ENCODE measurements at places on chromosomes 2 and 18.

- no peak for DNase-seq
These were observed 1100.8 kb downstream of the CNTNAP5 start for GRCh38 chr2:125125902-125126301.

DNA sequence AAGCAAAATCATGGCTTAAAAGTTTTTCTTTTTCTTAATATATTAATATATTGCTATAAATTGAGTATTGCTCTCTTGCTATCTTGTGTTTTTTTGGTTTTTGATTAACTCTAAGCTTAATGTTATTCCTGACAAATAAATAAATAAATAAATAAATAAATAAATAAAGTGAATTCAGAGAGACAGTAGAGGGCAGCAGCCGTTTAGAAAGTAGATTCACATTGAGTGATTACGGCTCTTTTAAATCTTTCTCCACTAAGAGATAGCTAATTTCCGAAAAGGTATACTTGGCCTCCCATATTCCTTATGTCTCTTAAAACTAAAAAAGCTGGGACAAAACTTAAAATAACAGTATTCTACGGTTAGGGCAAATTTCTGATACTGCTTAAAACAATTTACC is 34.3 kb downstream of the MSH2 start:
- DNase-seq, result peak; percentile 77

GRCh38 chr2:21228041-21228895 is 104.5 kb downstream of the TDRD15 start:
- no peak for DNase-seq

GRCh38 chr2:20203521-20204225 is 21.3 kb downstream of the SDC1 start:
- DNase-seq, result no peak

DNA sequence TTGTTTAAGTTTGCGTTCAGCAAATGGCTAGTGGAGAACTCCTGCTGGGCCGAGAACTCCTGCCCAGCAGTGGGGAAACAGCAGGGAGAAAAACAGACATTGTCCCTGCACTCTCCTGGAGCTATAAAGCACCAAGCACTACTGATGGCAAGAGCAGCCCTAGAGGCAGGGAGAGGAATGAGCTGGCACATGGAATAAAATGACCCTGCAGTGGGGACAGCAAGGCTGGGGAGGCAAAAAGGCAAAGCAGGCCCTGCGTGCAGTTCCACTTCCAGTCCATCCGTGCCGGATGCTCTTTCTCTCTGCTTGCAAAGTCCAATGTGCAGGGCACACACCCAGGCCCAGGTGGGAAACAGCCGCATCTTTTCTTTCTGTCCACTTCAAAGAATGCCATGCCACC is 415.5 kb downstream of the LRATD1 start:
- no peak for DNase-seq

GRCh38 chr2:790634-791245 is 113.5 kb upstream of the TMEM18 start:
- no peak for DNase-seq

DNA sequence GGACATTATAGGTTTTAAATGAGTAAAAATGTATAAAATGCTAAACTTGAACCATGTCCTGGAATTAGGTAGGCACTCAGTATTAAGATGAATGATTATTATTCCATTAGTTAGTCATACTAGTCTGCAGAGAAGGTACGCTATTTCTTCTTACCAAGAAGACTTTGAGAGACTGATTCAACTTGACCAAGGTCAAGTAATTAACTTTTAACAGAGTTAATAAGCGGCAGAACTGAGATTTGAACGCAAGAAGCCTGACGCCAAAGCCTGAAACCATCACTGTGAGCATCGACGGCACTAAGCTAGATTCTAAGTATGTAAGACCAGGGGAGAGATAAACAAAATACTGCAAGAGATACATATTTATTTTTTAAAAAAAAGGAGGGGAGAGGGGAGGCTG is 2.6 kb downstream of the EVA1A start:
- DNase-seq, result no peak

DNA sequence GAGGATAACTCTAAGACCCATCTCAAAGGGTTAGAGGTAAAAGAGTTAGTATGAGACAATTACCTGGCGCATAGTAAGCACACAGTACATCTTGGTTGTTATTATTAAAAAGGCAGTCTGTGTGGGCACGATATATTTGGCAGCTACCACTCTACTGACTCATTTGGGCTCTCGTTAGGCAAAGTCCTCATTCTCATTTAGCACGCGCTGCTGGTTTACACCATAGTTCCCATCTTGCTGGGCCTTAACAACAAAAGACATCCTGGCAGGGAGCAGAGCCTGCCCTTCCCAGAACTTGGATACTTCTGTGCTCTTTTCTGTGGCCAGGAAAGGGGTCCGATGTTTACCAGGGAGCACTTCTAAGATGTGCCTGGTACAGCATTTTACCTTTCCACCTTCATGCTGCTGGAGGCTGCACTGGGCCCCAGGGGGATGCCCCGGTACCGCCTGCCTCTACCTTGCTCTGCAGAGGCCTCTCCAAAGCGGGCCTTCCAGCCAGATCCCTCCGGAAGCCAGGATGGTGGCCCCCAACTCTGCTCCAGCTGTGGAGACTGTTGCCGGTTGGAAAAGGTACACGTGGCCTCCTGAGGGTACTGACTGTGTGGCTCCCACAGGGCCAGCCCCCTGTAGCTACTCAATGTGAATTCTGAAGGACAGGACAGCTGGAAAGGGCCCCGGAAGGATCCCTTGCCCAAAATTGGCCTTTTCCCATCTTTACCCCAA is 15.0 kb downstream of the GLI2 start:
- DNase-seq, result no peak

GRCh38 chr18:61922435-61922834 is 29.6 kb upstream of the RNF152 start:
- no peak for DNase-seq

DNA sequence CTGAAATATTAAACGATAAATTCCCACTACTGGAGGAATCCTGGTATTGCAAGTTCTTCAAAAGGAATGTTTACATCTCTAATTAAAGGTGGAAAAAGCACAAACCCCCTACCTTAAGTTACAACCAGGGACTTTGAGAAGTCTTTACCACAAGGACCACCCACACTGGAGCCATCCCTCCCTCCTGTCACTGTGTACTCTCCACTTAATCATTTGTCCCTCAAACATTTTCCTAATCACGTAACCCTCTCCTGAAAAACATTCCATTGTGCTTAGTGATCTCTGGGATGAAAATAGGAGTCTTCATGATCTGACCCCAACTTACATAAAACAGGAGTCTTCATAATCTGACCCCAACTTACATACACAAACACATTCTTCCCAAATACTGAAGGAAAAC is 85.7 kb downstream of the SUCLG1 start:
- DNase-seq, result no peak

GRCh38 chr2:708667-709066 is 31.5 kb upstream of the TMEM18 start:
- DNase-seq, result no peak

DNA sequence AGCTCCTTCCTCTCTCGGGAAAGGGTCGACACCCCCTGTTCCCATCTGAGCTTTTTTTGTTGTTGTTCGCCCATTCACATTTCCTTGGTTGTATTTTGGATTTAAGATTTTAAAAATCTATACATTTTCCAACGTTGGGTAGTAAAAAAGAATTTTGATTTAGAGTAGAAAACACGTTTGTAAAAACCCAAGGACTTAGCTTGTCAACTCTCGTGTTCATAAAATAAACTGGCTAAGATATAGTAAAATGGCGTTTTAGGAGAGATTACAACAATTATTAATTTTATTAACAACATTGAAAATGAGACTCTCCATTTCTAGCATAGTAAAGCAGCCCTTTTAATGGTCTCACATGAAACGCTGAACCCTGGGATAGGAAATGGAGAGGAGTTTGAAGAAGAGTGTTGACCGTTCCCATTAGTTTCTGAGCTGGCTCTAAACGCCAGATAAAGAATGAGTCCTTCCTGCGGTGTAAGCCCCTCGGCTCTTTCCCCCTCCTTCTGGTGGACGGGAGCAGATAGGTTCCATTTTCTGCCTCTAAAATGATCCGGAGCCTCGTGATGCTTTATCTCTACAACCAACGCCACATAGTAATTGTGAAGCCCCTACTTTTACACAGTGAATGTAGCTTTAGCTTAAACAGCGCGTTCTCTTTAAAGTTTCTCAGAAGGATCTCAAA is 24.0 kb upstream of the ZNF516 start:
- DNase-seq, result no peak

GRCh38 chr18:9771977-9772660 is 64.0 kb downstream of the RAB31 start:
- no peak for DNase-seq

GRCh38 chr2:106579750-106580197 is 92.6 kb downstream of the CD8B2 start:
- no peak for DNase-seq

- no peak for DNase-seq
These were observed 18.7 kb upstream of the ADAM17 start for GRCh38 chr2:9574331-9574730.

DNA sequence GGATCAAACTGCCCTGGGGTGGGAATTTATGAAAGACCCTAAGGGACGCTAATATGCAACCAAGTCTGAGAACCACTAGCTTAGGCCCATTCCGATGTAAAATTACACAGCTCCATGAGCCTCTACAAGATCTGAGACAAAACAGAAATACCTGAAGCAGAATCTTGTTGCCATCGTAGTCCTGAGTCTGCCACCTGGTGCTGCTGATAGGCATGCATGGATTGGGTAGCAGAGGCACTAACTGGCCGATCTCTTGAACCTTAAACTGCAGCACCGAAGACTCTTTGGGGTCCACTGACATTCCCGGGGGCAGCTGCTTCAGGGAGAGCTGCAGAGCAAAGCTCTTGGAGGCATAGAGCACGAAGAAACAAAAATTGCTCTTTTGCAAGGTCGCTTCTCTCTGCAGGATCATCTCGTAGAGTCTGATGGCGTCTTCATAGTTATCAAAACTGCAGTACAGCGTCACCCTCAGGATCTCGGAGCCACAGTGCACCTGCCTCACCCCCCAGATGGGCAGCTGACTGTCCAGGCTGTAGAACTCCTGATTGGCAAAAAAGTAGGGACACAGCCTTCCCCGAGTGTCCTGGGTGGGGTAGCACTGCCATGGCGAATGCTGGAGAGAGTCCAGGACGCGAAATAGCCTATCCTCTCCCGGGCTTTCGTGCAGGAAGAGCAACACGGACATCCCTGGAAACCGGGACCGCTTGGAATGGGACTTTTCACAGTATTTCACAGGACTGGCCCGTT is 848 bp downstream of the FAM124B start:
- no peak for DNase-seq

DNA sequence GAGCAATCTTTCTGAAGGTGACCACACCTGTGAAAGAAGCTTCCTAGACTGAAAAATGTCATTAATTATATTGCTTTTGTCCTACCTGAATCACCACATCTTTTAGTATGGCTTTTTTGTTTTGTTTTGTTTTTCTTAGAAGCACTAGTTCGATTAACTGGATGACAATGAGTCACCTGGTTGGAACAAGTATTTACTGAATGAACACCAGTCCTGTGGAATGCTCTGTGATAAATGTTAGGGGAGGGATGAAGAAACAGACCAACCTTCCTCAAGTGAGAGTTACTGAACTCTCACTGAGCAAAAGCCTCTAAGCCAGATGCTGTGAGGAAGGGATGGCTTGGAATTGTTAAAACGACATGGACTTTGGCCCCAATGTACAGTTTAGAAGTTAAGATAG is 26.8 kb upstream of the DCC start:
- no peak for DNase-seq

DNA sequence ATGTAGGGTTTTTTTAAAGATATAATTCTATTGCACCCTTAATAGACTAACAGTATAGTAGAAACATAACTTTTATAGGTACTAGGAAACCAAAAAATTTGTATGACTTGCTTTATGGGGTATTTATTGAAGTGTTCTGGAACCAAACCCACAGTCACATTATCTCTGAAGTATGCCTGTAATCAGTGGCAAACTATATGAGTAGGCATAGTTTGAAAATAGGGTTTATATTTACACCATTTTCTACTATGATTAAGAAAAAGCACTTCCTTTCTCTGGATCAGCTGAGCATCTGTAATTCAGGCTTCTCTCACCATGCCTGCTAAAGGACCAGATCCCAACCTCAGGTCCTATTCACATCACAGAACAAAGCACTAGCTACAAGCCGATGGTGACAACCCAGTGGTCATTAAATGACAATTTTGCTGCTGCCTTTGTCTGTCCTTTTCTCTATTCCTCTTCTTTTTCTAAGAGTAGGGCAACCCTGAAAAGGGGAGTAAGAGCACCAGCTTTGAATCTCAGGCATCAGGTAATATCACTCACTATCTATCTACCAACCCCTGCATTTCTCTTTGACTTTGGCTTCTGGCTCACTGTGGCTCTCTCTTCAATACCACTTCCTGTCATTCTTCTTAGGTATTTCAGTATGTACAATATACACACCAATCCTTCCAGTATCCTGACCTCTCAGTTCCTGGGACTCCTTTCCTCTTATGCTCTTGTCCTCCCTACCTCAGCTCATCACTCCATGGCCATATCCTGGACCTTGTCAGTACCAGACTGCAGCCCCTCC is 14.4 kb downstream of the NEMP2 start:
- DNase-seq, result no peak

DNA sequence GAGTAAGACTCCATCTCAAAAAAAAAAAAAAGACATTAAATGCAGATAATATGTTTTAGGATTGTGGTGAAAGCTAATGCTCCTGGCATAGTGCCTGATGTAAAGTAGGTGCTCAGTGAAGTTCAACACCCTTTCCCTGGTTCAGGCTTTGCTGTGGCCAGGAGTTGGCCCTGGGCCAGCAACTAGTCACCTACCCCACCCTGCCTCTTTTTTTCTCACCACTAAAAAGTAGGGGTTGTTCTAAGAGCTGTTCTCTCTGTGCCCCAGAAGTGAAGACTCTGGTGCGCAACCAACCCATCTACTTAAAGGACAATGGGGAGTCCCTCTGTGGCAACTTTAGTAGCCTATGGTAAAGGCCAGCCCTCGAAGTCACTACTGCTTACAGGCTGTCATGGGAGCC is 75.9 kb downstream of the DNMT3A start:
- no peak for DNase-seq

- peak; percentile 82 for DNase-seq
These were observed 170.5 kb downstream of the TGIF1 start for GRCh38 chr18:3620146-3621119.

GRCh38 chr18:53749766-53750165 is 474.7 kb downstream of the MBD2 start:
- no peak for DNase-seq

DNA sequence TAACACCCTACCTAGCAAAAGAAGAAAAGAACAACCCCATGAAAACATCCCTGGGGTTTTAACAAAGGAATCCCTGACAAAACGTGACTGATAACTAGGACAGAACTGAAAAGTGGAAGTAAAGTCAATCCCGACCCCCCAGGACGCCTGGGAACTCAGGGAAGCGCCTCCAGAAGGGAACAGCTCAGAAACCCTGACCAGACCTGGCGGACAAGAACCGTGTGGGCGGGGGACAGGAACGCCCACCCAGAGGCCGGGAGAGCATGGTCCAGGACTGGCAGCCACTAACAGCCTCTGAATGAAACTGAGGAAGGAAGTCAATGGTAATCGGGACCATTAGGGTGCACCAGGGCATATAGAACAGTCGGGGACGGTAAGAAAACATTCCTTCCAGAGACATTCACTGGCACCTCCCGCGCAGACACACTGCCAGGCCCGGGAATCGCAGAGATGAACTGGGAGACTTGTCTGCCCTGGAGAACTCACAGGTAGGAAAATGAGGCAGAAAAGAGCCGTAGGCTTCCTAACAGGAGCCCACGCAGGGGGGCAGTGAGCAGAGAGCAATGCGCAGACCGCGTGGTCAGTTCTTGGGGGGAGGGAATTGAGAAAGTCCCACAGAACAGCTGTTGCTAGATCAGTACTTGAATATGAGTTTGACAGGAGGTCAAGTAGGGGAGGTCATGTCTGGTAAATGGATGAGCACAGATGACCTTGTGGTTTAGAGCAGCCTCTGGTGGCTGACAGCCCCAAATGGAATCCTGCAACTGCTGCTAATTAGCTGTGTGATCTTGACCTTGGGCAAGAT is 1.3 kb upstream of the TBC1D8 start:
- peak; percentile 75 for DNase-seq
